NCI-H2081 (cell line): ENCODE measurements at places on chromosomes 7 and 10.

- no peak for DNase-seq
Observed at GRCh38 chr10:109964318-109964717, 41.0 kb upstream of the XPNPEP1 start.

GRCh38 chr10:119942973-119943372, 50.4 kb downstream of the SEC23IP start:
- DNase-seq = no peak

DNA sequence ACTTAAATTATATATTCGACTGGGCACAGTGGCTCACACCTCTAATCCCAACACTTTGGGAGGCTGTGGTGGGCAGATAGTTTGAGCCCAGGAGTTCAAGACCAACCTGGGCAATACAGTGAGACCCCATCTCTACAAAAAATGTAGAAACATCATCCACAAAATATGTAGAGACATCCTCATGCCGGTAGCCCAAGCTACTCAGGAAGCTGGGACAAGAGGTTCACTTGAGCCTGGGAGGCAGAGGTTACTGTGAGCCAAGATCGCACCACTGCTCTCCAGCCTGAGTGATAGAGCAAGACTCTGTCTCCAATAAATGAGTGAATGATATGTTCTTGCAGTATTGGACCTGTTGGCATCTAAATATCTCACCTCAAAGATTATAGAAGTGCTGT, 22.6 kb upstream of the TNS3 start:
- DNase-seq = no peak

DNA sequence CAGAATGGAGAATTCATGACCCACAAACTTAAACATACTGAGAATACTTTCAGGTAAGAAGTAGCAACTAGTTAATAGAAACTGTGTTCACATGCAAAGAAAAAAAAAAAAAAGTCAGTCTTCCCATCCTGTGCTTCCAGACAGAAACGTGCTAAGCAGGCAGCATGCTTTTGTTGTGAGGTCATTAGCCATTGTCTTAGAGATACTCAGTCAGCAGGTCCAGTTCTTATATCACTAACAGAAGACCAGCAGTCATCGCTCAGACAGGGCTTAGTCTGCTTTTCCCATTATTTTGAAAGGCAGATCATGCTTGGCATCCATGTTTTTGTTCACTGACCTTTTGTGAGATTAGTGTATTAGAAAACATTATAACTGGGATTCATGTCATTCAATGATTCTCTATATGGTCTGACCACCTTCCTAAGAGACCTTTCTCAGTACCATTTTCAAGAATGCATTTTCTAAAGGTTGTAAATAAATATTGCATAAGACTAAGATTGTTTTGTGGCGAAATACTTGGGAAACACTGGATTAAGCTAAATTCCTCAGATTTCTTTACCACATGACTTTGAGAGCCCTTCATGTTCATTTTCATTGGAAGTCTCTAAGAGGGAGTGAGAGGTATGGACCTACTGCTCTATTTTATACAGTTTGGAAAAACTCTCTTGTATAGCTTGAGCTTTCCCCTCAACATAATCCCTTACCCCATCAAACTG, 45.0 kb upstream of the AGBL3 start:
- no peak for DNase-seq

DNA sequence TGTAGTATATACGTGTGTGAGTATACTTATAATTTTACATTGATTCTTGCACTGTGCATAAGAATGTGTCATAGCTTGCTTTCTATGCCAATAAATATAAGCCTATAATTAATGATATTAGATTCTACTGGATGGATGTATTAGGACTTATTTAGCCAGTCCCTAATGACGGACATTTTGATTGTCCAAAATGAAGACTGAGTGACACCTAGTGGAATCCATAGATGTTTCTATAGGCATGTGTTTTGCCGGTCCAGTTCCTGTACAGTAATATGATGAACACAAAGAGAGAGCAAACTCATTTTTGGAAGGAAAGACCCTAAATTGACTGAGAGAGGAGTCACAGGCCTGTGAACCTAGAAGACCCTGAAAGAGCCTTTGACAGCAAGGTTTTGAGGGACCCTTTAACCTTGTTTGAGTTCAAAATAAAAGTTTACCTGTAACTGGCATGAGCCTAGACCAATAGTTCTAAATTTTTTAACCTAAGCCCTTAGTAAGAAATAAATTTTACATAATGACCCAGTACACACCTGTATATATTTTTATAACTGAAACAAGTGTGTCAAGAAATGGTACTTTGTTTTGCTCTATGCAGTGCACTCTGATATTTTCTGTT, 42.4 kb upstream of the AGBL3 start:
- peak; percentile 3 for DNase-seq

DNA sequence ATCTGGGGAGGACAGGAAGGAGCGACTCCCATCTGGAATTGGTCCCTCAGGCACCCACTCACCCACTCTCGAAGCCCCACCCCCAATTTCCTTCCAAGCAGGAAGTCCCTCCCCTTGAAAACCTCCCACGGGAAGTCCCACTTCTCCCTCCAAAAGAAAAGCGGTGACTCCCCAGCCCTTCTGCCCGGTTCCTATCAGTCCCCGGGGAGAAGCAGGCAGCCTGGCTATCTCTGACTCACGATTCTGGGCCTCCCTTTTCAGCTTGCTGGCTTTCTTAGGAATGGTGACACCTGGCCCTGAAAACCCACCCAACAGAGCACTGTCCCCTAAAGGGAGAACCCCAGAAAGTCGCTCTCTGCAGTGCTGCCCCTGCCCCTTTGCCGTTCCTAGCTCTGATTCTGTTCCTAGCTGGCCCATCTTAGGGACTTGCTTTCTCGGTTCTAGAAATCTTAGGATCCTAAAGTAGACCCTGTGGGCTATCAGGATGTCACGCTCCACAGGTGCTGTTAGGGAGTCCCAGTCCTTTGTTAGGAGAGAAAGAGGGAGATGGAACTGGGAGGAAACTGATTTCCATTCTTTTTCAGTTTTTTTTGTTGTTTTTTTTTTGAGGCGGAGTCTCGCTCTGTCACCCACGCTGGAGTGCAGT, 6.0 kb downstream of the TSC22D4 start:
- no peak for DNase-seq

- DNase-seq = peak; percentile 93
Observed at GRCh38 chr7:39580149-39580874, 14.1 kb downstream of the YAE1 start.

DNA sequence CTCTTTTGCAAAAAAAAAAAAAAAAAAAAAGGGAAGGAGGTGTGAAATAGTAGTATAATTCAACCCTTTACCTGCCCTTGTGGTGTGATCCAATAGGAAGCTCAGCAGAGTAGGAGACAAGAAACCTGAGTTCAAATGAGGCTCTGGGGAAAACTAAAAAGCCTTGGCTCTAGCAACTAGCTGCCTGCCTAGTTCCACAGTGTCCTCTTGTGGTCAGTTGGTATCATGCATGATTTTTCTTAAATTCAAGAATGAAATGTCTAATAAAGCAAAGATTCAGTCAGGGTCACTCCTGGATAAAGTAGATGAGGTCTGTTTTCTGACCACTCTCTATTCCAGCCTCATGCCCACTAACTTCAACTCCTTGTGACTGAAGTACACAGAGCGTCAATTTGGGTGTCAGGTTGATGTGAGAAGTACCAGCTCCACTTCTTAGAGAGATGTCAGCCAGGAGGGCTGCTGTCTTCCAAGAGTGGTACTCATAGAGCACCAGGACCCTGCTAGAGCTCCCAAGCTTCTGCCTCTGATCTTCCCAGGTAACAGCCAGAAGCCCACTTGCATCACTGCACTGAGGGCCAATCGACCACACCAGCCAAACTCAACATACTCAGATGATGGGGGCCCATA, 10.5 kb downstream of the LSM5 start:
- peak; percentile 33 for DNase-seq

DNA sequence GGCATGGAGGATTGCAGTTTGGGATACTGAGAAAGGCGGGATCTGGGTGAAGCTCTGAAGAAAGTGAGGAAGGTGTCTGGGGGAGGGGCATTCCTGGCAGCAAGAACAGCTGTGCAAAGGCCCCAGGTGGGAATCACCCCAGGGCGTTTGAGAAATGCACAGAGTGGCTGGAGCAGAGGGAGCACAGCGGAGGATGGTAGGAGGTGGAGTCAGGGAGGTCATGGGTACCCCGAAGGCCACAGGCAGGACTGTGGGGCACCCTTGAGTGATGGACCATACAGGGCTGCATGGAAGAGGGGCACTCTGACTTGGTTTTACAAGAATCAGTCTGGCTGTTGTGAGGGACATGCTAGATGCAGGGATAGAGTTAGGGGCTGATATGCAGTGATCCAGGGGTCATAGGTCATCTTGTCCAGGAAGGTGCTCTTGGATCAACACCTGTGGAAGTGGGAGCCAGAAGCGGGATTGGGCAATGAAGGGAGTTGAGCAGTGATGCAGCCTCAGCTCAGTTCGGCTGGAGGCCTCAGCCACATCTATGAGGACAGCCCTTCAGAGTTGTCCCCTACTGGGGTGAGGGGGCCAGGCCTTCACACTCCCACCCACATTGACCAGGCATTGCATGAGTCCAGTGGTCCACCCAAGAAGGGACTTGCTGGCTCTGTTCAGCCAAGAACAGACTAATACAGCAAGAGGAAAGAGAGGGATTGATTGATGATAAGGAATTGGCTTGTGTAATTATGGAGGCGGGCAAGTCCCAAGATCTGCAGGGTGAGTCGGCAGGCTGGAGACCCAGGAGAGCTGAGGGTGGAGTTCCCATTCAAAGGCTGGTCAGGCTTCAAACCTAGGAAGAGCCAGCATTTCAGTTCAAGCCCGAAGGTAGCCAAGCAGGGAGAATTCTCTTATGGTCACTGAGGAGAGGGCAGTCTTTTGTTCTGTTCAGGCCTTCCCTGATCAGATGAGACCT, 48.7 kb downstream of the TSPAN15 start:
- no peak for DNase-seq

GRCh38 chr7:131653418-131654248, 97.2 kb upstream of the PODXL start:
- DNase-seq = no peak

DNA sequence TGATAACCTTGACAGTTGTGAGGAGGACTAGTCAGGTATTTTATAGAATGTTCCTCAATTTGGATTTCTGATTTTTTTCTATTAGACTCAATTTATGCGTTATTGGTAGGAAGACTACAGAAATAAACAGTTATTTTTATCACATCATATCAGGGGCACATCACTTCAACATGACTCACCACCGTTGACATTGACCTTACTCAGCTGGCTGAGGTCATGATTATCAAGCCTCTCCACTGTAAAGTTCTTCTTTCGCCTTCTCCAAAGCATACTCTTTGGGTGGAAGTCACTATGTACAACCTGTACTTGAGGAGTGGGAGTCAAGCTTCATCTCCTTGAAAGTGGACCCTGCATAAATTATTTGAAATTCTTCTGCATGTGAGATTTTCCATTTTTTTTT, 194.3 kb upstream of the IGFBP3 start:
- no peak for DNase-seq

DNA sequence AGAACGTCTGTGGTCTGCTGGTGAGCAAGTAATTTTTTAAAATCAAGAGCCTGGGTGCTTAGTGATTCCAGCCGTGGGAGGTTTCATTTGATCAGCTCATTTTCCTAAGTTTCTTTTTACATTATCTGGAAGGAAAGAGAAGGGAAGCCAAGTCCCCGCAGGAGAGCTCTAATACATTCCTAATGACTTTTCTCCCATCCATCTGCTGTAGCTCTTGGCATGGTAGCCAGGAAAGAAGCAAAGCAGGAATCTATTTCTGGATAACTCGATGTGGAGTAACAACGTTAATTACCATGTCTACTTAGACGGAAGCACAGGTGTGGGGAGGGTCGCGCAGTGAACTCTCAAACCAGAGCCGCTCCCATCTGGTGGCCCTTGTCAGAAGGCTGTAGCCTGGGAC, 121.9 kb downstream of the PAXIP1 start:
- no peak for DNase-seq

DNA sequence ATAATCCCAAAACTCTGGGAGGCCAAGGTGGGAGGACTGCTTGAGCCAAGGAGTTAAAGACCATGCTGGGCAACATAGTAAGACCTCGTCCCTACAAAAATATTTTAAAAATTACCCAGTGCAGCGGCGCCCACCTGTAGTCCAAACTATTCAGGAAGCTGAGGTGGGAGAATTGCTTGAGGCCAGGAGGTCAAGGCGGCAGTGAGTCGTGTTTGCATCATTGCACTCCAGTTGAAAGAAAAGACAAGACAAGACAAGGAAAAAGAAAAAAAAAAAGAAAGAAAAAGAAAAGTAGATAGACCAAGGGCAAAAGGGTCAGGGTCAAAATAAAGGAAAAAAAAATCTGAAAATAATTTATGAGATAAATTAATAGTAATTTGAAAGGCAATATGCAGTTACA, 5.8 kb downstream of the ANXA7 start:
- DNase-seq = no peak

- DNase-seq = no peak
Observed at GRCh38 chr7:7978860-7979259, 10.3 kb downstream of the GLCCI1 start.

DNA sequence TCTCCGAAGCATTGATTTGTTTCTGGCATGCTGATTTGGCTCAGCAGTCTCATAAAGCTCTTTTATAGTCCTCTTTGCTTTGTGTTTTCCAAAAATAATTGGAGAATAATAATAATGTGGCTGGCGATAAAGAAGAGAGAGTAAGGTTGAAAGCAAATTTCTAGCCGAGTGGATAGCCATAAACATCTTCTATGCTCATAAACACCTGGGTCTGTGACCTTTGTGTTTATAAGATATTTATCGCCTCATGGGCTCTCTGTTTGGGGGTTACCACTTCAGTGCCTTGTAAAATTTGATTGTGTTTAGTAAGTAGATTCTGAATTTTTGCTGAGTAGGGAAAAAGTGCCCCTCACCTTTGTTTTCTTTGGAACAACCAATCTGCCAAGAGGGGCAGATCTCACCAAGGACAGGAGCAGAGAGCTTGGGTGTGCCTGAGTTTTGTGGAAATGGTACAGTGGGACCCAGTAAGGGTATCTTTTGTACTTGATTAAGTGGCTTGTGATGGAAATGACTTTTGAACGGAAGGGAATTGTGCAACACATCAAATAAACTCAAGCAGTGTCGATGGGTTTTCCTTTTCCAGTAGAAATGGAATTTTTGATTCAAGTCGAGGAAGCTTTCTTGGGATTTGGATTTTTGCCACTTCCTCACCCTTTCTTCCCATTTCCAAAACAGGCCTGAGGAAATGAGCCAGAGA, 220.5 kb downstream of the AUTS2 start:
- DNase-seq = no peak

DNA sequence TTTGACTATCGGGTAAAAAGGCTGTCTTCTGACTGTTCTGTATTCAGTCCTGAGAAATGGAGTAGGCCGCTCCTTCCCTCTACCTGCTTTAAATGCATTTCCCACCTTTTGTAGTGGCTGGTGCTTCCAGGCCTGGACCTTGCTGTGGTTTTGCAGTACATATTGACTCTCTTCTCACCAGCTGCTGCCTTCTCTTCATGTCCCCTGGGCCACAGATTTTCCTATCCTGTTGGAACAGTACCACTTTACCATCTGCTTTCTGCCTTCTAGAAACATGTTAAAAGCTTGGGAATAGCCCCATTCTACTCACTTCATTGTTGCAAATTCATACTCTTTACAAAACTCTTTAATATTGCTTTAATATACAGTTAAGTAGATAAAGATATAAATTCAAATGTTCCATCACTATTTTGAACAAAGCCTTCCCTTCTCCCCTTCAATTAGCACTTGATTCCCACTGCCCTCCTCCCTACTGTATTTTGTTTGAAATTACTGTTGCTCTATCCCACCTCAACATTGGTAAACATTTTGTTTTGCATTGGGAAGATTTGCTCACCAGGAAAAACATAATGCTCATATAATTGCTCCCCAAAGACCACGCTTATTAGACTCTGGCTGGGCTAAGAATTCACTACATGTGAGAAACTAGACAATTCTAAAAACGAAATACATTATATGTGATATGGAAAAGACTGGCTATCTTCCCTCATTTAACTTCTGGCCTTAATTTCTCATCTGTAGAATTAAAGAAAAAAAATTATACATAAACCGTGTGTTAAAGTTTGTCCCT, 17.3 kb upstream of the SEMA3C start:
- no peak for DNase-seq
